ENCODE measurements at places on chromosomes 5 and 9.

- no peak for DNase-seq
These were observed 230.2 kb upstream of the EDIL3 start for GRCh38 chr5:84614906-84615305.

GRCh38 chr5:88683506-88684135 is 199.4 kb downstream of the MEF2C start:
- DNase-seq = peak; percentile 74

- peak; percentile 5 for DNase-seq
These were observed 2.4 kb downstream of the ELL2 start for GRCh38 chr5:95959051-95959887.

GRCh38 chr5:145568581-145568980 is 266.6 kb downstream of the PRELID2 start:
- no peak for DNase-seq

GRCh38 chr9:13520069-13520468 is 240.6 kb upstream of the MPDZ start:
- no peak for DNase-seq
